ENCODE measurements at places on chromosomes 1 and 21. TPM values are rescaled to one million over a fixed set of nuclear protein-coding genes. Genes with fewer than 3 reads are reported as not detected.

OR2G6 gene
- not detected for total RNA-seq

E2F2 gene
- total RNA-seq: 0.17 TPM

CHI3L2 gene
- total RNA-seq: 1.0 TPM

OR2M3 gene
- total RNA-seq: not detected

NFYC gene
- total RNA-seq: 32.0 TPM

RGSL1 gene
- total RNA-seq: not detected

KRTAP13-2 gene
- total RNA-seq: not detected

PGM1 gene
- total RNA-seq: 177 TPM

All from mammary epithelial cell (primary cell).